Coronary artery (tissue), 2 donors: ENCODE measurements at places on chromosomes 12 and 14.

GRCh38 chr12:42217656-42218055, 20.4 kb downstream of the YAF2 start:
- DNase-seq = no peak

DNA sequence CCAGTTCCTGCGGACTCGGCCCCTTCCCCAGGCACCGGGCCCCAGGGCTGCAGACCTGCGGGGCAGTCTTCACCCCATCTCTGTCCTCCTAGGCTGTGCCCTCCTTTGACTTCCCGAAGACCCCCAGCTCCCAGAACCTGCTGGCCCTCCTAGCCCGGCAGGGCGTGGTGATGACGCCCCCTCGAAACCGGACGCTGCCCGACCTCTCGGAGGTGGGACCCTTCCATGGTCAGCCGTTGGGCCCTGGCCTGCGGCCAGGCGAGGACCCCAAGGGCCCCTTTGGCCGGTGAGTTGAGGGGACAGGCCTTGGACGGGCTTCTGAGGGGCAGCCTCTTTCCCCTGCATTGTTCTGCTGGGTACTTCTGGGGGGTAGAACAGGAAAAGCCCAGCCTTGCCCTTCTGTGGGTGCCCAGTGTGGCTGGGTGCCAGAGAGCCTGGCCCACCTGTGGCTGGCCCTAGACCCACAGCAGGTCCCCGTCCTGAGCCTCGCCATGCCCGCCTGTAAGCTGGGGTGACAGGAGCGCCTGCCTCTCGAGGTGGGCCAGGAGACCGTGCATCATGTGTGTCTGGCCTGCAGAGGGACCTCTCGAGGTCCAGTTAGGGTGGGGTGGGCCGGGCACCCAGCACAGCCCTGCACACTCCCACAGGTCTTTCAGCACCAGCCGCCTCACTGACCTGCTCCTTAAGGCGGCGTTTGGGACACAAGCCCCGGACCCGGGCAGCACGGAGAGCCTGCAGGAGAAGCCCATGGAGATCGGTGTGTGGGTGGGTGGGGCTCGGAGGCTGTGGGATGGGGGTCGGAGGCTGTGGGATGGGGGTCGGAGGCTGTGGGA, 12.6 kb upstream of the PUS1 start:
- DNase-seq = no peak

- DNase-seq = no peak
Observed at GRCh38 chr14:29290441-29290840, 523.9 kb downstream of the FOXG1 start.

DNA sequence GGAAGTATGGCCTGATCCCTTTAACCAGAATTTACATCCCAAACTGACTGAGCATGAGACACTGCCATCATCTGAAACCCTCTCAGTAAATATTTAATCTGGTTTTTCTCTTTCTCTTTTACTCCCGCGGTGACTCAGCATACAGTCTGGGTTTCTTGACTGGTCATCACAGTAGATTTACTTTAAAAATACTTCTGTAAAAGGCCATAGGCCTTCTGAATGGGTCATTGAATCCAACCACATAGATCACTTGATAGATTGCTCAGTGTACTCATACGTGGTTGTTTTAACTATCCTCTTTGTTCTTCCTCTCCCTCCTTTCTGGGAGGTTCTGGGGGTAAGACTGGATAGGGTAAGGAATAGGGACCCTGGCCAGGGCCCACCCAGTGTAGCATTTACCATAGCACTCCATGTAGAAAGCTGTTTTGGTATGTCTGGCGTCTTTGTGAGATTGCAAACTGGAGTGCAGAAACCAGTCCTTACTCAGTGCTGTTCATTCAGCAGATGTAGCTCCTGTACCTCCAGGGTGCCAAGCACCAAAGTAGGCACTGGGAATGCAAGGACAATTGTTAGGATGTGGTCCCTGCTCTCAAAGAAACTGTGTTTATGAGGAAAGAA, 165.7 kb downstream of the SRGAP1 start:
- DNase-seq = no peak

- DNase-seq = no peak
Observed at GRCh38 chr12:119036878-119037825, 55.8 kb downstream of the SRRM4 start.

DNA sequence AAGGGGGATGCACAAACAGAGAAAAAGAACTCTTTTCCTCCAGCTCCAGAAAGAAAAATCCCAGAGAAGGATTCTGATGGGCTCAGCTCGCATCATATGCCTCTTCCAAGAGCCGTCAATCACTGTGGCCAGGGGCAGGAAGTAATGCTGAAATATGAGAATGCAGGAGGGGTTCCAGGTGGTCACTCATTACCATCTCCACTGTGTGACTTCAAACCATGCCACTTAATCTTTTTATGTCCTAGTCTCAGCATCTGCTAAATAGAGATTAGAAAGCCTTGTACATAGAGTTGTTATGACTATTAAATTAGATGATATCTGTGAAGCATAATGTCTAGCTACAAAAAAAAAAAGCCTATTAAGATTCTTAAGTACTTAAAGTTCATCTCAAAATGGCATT, 65.6 kb upstream of the FICD start:
- DNase-seq = no peak

GRCh38 chr12:124289634-124290600, 5.0 kb upstream of the RFLNA start:
- DNase-seq = no peak

DNA sequence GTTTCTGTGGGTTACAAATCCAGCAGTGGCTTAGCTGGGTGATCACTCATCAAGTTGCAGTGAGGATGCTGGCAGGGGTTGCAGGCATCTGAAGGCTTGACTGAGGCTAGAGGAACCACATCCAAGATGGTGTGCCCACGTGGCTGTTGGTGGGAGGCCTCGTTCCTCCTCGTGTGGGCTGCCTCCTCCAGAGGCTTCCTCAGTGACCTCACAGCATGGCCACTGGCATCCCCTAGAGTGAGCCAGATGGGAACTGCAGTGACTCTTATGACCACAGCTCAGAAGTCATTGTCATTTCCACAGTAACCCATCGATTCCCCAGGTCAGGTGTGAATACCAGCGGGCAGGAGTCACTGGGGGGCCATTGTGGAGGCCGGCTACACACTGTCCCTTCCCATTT, 17.8 kb downstream of the AACS start:
- no peak for DNase-seq

DNA sequence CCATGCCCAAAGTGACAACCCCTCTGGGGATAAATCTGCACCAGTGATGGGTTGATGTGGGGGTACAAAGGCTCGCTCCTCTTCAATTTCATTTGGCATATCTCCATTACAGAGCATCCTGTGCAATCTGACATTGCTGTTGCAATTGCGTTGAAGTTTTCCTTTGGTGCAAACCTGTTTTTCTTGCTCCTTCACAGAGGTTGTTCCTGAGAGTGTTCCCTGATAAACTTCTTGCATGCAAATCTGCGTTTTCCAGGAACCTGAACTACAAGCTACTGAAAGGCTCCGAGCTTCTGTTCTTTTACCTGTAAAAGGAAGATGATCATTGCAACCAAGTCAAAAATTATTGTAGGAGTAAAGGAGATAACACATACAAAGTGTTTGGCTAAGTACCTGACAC, 26.1 kb downstream of the SERPINA11 start:
- no peak for DNase-seq

GRCh38 chr14:104477666-104478380, 101.7 kb upstream of the C14orf180 start:
- no peak for DNase-seq

- no peak for DNase-seq
Observed at GRCh38 chr14:60482743-60483142, 3.1 kb downstream of the C14orf39 start.

DNA sequence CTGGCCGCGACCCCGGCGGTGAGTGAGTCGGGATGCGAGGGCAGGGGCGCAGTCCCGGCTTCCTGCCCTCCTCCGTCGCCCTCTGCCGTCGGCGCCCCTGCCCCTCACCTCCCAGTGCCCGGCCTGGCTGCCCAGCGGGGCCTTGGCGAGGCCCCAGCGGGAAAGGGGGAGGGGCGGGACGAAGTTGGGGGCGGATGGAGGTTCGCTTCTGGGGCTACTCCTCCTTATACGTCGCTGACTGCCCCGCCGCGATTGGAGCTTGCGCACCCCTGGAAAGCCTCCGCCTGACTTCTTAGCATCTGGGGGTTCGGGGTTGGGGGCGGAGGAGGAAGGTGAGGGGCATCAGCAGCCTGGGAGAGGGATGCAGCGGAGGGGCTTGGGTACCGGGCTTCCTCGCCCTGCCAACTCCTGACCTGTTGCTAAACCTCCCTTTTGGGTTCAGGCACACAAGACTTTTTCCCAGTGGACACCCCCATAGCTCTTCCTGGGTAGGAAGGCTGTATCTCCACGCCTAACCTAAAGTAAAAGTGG, 406 bp downstream of the TMEM263 start:
- peak; percentile 88 for DNase-seq

DNA sequence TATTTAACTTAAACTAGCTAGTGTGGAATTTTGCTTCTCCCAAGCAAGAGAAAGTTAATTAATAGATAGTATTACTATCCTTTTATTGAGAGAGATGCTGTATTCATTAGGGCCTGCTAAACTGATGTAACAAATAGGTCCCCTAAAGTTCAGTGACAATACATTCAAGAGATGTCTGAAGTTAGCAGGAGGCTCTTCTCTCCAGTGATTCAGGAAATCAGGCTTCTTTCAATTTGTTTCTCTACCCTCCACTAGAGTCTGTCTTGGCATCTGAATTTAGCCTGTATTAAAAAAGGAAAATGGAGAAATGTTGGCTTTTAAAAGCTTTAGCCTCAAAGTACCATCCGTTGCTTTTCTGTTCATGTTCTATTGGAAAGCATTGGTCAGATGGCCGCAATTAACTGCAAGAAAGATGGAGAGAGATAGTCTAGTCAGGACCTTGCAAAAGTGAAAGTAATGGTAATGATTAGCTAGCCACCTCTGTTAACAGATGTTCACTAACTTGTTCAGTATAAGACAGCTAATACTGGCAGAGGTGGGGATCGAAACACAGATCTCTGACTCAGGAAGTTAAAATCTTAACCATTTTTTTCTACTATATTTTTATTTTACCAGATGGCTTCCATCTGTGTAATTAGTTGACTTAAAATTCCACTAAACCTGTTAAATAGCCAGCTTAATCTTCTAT, 786.8 kb downstream of the TMTC2 start:
- no peak for DNase-seq

DNA sequence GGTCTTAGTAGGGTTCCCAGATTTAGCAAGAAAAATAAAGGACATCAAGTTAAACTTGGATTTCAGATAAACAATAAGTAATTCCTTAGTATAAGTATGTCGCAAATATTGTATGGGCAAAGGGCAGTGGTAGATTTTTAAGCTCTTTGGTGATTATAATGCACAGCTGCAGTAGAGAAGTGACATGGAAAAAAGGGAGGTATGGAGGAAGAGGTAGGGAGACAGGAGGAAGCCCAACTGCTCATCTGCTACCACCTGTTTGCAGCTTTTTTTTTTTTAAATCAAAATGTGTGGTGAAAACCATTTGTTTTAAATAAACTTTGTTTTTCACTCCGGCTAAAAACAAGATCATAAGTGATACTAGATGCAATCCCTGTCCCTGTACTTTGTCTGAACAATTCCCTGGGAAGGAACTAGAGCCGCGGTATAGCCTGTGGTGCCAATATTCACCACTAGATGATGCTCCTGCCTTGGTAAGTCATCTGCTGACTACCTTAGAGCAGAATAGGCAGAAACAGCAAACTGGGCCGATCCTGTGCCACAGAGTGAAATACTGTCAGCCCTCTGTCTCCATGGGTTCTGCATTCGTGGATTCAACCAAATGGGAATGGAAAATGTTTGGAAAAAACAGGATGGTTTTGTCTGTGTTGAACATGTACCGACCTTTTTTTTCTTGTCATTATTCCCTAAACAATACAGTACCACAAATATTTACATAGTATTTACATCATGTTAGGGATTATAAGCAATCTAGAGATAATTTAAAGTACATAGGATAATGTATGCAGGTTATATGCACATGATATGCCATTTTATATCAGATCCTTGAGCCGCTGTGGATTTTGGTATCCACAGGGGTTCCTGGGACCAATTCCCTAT, 62.4 kb upstream of the PLBD1 start:
- DNase-seq = no peak

GRCh38 chr14:72946491-72946890, 20.2 kb downstream of the DCAF4 start:
- no peak for DNase-seq

DNA sequence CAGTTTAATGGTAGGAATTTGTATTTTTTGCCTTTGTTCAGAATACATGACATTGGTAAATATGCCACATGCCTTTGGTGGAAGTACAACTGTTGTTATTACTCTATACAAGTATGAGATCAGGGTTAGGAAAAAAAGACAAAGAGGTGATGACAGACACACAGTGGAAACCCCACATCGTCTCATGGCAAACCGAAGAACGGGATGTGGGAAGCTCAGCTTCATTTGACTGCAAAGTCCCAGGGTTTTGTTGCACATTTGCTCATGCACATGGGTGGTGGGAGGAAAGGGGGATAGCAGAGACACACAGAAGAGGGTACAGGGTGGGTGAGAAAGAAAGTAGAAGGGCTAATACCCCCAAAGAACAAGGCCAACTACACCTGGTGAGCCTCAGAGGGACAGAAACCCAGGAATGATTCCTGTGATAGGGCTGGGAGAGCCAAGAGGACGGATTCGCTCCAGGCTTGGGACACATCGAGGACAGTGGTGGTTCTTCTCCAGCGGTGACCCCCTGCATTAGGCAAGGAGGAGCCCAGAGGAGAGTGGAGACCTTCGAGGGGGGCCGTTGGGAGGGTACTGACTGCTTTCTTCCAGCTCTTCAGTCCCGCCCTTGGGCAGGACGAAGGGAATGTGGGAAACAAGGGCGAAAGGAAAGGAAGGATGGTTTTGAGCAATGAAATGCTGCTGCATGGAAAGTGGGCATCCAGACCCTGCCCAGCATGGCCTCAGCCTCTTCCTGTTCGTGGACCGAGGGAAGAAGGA, 8.1 kb downstream of the VAMP1 start:
- no peak for DNase-seq

DNA sequence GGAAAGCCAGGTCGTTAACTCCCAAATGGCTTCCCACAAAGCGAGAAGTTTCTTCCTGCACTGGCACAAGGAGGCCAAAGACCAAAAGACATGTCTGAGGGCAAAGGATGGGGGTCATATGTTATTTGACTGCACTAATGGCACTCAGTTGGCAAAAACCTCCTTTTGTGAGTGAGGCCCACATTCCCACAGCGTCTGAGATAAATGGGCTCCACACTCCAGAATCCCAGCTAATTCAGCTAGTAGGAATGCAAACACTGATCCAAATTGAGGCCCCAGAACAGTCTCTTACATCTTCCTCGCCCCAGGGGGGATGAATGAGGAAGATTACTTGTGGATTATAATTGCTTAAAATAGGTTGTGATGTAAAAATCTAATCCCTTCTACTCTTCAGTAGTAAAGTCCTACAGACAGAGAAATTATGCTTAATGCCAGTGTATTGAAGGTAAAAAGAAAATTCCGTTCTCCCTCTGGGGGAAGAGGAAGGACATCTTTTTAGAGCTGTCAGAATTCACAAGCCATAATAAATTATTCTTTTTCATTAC, 86.4 kb upstream of the PIWIL1 start:
- DNase-seq = no peak

DNA sequence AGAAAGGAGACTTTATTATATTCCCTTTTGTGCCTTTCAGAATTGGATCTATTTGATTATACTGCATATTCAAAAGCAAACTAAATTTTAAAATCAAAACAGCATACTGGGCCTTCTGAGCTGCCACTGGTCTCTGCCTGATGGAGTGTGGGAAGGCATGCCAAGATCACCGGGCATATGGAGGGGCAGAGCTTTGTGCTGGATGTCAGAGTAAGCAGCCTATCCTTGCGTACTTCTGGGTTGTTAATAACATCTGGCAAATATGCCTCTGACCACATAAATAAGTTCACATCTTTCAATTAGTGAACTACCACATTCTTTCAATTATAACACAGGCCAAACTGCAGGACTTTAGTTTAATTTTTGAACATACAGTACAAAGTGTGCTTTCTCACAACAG, 18.3 kb downstream of the MLH3 start:
- no peak for DNase-seq
